ENCODE measurements at places on chromosomes 12 and 14.

- no peak for DNase-seq
These were observed 54.5 kb downstream of the CRACR2A start for GRCh38 chr12:3698218-3698974.

DNA sequence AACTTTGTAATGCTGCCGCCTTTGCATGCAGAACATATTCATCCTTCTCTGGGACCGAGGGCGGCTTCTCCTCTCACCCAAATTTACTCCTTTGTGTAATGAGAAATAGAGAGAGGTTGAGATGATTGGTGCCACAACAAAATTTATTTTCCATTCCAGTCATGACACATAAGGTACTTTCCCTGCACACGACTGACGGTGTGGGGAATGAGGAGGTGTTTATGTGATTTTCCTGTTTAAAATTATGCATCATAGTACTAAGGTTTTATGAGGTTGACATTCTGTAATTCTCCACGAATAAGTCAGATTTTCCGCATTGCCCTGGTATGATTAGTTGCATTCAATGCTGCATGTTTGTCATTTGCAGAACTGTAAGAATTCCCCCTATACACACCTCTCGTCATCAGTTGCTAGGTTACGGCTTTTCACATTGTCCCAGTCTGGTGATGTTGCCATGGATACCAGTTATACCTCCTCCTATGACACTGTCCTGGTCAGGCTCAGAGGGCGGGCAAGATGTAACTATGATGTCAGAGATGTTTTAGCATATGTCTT is 23.1 kb downstream of the BICDL1 start:
- peak; percentile 86 for DNase-seq

DNA sequence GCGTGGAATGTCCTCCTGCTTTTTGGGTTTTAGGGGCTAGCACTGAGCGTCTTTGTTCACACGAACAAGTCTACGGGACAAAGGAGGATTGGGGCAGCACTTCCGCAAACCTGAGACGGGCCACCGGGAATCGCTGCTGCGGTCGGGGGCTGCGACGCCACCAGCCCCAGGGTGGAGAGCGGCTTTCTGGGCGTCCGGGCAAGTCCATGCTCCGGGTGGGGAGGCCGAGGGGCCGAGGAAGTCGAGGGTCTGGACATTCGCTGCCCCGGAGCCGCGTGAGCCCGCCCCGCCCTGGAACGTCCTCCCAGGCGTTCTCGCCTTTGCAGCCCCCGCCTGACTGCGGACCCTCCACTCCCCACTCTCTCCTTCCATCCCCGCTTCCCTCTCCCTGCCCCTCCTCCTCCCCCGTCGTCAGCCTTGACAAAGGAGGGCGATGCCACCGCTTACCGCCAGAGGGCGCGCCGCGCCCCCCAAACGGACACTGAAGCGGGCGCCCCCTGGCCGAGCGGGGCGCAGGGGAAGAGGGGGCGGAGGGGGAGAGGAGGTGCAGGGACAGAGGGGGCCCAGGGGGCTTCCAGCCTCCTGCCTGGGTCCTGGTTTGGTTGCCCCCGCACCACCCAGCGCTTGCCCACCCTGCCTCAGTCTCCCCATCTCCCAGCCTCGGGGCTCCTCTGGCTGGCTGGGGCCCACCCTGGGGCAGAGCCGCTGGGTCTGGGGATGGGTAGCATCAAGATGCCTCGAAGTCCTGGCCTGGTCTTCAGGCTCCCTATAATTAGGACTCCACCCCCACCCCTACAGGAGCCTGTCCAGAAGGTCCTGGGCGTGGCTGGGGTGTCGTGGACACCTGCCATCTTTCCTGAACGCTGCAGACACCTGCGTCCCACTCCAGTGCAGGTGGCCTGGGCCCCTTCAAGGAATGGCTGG is 39.1 kb upstream of the INF2 start:
- DNase-seq: peak; percentile 18

GRCh38 chr12:4152145-4152795 is 121.3 kb upstream of the CCND2 start:
- no peak for DNase-seq

GRCh38 chr12:95004610-95005009 is 1.1 kb upstream of the NDUFA12 start:
- DNase-seq: no peak

DNA sequence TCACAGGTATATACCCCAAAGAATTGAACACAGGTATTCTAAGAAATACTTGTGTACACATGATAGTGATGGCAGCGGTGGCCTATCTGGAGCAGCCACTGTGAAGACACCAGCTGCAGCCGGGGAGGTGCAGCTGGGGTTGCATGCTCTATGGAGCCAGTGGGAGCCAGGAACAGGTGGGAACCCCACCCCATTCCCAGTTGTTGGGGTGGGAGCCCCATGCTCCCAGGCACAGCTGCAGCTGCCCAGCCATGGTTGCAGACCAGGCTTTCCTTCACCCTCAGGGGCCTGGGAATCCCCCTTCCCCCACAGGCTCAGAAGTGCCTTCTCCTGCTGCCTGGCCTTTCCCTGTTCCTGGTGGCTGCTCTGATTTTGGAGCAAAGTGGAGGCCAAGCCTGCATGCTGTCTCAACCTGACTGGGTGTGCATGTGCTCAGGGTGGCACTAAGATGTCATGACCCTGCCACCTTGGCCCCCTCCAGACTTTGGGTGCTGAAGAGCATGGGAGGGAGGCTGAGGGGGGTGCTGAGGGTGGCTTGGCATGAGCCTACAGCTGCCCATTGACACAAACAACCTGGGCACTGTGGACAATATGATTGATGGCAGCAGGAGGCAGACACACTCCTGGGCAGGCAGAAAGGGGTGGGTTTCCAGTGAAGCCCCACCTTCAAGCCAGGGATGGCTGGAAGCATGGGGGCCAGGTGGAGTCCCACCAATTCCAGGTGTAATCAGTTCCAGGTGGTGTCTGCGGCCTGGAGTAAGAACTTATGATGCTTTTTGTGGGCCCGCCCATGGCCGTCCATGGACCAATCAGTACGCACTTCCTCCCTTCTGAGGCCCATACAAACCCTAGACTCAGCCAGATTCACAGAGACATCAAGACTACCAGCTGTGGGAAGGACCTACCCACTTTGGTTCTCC is 234.7 kb downstream of the ADGRD1 start:
- DNase-seq: no peak

DNA sequence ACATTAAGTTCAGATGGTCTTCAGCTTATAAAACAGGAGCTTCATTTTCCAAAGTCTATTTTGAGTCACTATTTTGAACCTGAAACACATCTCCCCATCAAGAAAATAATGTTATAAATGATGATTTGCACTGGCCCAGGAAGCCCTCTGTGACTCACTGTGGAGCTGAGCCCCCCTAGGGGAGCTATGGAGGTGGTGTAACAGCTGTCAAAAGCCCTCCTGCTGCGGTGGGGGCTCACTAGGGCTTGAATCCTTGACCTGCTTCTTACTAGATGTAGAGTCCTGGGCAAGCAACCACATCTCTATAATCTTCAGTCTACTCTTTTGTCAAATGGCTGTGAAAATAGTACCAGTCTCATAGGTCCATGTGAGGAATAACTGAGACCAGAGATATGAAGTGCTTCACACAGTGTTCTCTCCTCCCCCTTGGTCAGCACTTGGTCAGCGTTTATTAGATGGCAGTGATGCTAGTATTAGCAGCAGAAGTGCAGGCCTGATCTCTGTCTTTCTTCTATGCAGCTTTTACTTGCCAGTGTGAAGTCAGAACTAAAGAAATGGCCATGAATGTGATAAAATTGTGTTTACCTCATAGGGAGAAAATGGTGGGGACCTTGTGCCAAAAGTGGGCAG is 83.4 kb downstream of the RTN1 start:
- no peak for DNase-seq

DNA sequence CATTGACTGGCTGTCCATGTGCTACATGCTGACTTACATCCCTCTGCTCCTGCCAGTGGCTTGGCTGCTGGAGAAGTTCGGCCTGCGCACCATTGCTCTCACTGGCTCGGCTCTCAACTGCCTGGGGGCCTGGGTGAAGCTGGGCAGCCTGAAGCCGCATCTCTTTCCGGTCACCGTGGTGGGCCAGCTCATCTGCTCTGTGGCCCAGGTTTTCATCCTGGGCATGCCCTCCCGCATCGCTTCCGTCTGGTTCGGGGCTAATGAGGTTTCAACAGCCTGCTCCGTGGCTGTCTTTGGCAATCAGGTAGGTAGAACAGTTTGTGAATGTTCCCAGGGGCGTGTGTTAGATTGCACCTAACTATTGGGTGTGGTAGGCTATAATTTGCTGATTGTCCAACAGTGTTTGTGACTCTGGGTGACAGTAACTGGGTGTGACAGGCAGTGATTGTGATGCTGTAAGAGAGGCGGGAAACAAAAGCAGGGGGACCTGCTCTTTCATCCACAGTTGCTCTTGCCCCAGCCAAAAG is 981 bp downstream of the FLVCR2 start:
- no peak for DNase-seq

- no peak for DNase-seq
These were observed 26.1 kb downstream of the JDP2 start for GRCh38 chr14:75453817-75454434.

DNA sequence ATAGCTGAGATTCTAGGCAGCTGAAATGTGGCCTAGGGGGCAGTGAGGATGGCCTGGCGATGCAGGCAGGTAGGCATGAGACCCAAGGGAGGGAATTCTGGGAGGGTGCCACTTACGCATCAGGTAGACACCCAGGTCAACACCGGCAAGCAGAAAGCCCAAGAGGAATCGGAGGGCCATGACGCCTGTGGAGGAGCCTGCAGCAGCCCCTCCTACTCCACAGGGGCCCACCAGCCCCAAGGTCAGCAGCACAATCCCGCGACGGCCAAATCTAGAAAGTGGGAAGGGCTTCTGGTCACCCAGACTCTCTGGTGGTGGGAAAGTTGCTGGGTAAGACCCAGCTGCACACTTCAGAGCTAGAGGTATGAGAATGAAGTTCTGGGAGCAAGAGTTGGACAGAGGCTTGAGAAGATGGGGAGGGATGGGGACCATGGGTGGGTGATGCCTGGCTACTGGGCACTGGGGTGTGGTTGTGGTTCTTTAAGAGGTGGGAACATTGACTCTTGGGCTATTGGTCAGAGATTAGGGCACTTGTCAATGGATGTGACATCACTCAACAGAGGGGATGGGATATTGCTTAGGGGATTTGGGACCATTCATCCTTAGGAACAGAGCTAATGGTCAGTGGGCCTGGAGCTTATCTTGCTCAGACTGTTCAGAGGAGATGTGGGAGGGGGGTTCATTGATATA is 3.4 kb downstream of the SLC22A17 start:
- no peak for DNase-seq

DNA sequence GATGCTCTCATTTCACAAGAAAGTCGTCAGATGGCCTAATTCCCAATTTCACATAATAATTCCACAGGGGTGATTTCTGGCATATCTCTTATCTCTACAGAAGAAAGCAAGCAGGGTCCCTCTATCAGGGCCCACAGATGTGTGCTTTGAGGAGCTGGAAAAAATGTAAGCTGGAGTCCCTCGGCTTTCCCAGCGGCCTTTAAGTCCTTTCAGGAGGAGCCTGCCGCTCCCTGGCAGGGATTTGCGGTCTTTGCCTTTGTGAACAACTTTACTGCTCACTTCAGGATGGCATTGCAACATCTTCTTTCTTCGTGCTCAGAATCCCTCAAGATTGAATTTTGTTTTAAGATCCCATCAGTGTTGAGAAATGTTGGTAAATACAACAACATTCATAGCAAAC is 83.0 kb downstream of the FZD10 start:
- no peak for DNase-seq

- DNase-seq: no peak
These were observed at the start of gene FOXG1 for GRCh38 chr14:28766469-28766955. Gene FOXG1 (plus strand): TSS chr14:28766787. CDS start chr14:28767280, 493 bp downstream.

- no peak for DNase-seq
These were observed 23.4 kb upstream of the IPO8 start for GRCh38 chr12:30719060-30719459.

DNA sequence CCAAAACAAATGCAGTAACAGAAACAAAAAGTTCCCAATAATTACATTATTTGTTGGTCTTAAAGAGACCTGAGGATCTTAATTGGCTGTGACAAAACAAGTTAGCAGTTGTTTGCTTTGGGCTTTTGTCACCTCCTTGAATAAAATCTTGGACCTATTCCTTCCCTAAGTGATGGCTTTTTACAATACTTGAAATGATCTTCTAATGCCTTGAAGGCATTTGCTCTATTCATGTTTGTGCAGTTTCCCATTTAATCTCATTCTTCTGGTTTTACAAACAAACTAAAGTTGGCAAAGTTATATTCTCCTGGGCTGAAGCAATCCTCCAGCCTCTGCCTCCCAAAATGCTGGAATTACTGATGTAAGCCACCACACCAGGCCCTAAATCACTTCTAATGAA is 98.8 kb downstream of the OSBPL8 start:
- no peak for DNase-seq

- DNase-seq: no peak
These were observed 46.1 kb downstream of the CYP46A1 start for GRCh38 chr14:99729991-99730875.

- no peak for DNase-seq
These were observed 156.9 kb downstream of the DPF3 start for GRCh38 chr14:72736786-72737559.

DNA sequence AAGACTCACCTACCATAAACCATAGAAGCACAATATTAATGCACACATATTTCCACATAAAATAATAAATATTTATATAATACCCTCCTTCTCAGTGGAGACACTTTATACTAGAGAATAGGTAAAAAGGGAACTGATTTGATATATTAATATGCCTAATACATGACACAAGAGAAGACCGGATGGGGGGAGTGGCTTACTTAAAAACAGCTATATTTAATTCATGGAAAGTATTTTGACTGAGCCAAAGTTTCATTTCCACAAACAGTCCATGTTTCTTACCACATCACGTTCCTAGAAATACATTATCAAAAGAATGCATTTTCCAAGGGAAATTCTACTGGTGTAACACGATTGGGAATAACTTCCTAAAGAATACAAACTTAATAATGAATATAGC is 63.4 kb downstream of the ITPR2 start:
- no peak for DNase-seq

DNA sequence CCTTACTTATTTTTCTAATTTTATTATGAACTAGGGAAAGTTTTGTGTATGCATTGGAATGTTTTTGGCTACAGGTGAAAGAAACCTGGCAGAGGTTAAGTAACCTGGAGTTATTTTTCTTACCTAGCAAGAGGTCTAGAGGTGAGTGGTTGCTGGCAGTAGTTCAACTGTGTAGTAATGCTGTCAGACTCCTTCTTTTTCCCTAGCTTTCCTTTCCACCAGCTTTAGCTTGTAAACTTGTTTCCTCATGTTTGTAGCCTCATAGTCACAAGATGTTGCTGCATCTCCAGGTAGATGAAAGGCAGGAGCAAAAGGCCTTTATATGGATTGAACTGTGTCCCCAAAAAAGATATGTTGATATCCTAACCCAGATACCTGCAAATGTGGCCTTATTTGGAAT is 105.1 kb upstream of the AMIGO2 start:
- no peak for DNase-seq

Measured in T-helper 22 cell (primary cell).